ENCODE measurements at places on chromosomes 16 and 17.

- DNase-seq = peak; percentile 77
Observed at GRCh38 chr17:66466840-66467367, 164.5 kb downstream of the PRKCA start.

- DNase-seq = no peak
Observed at GRCh38 chr17:35566968-35567367, 6.3 kb upstream of the SLFN14 start.

- no peak for DNase-seq
Observed at GRCh38 chr16:17748044-17748719, 277.4 kb upstream of the XYLT1 start.

GRCh38 chr17:30920683-30921543 lies 832 bp upstream of the ADAP2 start:
- DNase-seq = no peak

DNA sequence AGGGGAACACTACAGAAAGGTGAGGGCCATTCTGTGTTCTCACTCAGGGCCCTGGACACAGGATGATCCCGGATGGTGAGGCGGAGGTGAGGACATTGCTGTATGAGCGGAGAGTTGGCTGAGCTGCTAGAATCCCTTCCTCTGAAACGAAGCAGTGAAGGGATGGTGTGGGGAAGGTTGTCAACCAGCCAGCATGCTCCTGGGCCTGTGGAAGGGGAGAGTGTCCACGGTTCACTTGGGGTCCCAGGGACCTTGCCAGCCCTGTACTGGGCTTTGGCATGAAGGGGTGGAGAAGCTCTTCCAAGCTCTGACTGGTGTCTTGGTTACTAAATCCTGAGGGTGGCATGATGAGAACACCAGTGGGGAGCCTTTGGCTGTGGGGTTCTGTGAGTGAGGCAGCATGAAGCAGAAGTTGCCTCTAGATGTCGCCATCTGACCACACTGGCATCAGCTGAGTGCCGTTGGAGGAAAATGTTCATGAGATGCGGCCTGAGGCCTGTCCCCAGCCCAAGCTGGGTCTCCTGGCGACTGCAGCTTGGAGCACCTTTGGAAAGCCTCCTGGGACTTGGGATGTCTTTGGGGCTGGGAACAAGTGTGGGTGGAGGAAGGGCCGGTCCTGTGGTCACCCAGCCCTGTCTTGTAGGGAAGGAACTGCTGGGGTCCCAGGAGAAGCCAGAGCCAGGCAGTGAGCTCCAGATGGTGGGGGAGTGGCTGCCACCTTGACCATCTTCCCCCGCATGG lies 14.8 kb downstream of the PDP2 start:
- DNase-seq = peak; percentile 60

- no peak for DNase-seq
Observed at GRCh38 chr16:3161235-3162018, 26.6 kb upstream of the OR1F1 start.

DNA sequence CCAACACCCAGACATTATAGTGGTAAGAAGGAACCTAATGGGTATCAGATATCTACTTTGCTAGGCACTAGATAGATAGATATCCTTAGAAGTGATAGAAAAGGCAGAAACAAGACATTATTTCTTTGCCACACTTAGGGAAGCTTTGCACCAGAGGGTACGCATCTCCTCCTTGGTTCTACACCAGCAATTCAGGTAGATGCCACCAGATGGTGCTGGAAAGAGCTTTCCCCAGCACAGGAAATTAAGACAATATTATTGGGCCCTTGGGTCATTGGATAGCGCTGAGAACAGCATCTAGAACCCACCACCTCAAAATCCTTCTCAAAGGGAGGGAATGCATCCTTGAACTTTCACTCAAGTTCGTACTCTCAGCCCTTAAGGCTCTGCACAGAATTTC lies 173.8 kb upstream of the CCL2 start:
- peak; percentile 34 for DNase-seq

DNA sequence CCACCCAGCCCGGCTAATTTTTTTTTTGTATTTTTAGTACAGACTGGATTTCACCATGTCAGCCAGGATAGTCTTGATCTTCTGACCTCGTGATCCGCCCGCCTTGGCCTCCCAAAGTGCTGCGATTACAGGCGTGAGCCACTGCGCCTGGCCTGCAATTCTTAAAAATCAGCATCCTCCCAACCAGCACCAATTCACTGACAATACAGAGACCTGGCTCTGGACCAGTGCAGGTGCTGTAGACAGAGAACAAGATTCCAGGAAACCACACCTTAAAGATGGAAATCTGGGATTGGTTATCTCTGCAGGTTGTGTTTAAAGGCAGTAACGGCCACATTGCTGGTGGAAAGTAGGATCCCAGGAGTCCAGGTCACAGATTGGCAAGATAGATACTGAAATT lies 33.6 kb downstream of the TBC1D3B start:
- no peak for DNase-seq

DNA sequence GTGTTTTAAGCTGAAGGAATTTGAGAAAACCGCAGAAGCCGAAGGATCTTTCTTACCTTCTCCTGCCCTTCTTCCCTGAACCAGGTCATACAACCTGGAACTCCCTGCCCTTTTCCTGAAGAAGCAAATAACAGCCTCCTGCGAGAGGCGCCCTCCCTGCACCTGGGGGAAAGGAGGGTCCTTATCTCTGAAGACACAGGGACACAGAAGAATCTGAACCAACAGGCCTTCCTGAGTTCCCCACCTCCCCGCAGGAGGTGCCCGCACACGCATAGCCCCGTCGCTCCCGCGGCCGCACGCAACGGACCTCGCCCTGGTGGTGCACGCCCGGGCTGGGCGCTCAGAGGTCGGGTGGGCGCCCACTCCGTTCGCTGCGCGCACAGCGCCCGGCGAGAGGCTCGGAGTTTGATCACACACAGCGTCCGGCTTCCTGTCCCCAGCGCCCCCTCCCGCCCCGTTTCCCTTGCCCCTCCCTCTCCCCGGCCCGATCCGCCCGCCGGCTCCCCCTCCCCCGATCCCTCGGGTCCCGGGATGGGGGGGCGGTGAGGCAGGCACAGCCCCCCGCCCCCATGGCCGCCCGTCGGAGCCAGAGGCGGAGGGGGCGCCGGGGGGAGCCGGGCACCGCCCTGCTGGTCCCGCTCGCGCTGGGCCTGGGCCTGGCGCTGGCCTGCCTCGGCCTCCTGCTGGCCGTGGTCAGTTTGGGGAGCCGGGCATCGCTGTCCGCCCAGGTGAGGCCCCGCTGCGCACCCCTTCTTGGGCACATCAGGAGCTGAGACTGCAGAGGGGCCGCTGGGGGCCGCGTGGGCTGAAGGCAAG lies at the start of gene TNFSF12:
TNFSF12 (plus strand) TSS at position 474 of the 816 bp plus-strand sequence; CDS start at position 570, 96 bp downstream.
- DNase-seq = peak; percentile 36

DNA sequence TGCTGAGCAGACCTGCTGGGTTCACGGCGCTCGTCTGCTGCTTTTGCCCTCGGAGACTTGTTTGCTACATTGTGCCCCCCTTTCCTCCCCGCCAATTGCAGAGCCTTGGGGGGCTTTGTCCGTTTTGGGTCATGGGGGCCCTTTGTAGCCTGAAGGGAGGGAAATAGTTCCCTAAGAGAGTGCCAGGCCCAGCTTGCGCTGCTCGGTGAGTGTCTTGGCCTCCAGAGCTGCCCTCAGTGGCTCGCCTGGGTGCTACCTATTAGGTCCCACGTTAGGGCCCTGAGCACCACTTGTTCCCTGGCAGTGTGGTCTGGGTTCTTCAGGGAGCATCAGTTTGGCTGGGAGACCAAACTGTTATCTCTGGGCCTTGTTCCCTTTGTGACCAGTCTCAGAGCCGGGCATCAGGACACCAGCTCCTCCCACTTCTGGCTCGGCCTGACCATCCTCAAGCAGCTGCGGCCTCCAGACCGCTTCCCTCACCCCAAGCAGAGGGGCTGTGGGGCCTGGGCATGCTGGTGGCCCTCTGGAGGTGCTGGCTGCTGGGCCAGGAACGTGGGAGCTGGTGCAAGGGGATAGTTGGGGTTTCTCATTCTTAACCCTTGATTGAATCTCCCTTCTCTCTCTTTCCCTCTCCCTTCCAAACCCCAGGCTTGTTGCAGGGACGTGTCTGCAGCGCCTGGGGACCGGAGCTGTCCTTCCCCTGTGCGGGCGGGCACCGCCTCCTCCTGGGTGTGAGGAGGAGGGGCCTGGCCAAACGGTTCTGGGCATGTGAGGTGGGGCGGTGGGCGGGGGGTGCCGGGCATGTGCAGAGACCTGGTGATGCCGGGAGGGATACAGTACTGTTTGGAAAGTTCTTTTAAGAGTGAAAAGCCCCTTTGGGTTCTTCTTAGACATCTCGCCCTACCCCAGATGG lies 16.0 kb upstream of the ITGB4 start:
- no peak for DNase-seq

DNA sequence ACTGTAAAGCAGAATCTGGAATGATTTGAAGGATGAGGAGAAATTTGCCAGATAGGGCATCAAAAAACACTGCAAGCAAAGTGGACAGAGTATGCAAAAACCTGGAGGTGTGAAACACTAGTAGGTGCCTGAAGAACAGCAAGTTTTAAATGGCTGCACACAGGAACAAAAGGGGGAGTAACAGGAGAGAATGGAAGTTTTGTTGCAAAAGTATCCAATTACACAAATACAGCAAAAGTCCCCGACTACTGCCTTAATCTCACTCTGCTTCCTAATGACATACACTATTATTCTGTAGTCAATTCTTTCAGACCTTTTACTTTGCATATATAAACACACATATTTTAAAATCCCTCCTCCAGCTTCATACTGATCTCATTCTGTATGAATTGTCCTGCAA lies 1.5 kb downstream of the HEATR6 start:
- DNase-seq = no peak
